ENCODE measurements at places on chromosomes 5 and 9.

GRCh38 chr5:929596-929995, 36.9 kb downstream of the TRIP13 start:
- no peak for DNase-seq

DNA sequence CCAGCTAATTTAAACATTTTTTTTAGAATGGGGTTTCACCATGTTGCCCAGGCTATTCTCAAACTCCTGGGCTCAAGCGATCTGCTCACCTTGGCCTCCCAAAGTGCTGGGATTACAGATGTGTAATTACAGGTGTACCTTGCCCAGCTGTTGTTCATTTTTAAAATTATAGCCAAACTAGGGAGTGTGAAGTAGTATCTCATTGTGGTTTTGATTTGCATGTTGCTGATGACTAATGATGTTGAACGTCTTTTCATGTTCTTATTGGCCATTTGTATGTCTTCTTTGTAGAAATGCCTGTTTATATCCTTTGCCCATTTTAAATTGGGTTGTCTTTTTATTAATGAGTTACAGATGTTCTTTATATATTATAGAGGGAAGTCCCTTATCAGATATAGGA, 31.5 kb downstream of the EHMT1 start:
- no peak for DNase-seq

DNA sequence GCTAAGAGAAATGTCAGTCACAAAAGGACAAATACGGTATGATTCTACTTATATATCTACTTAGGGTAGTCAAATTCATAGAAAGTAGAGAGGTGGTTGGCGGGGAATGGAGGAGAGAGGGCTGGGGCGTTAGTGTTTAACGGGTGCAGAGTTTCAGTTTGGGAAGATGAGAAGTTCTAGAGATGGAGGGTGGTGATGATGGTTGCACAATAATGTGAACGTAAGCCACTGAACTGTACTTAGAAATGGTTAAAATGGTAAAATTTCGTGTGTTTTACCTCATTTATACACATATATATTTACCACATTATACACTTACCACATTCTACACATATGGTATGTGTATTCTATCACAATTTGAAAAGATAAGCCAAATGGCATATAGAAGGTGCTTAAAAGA, 35.7 kb downstream of the LSM11 start:
- no peak for DNase-seq

GRCh38 chr9:36866840-36867239, 167.2 kb downstream of the PAX5 start:
- no peak for DNase-seq

DNA sequence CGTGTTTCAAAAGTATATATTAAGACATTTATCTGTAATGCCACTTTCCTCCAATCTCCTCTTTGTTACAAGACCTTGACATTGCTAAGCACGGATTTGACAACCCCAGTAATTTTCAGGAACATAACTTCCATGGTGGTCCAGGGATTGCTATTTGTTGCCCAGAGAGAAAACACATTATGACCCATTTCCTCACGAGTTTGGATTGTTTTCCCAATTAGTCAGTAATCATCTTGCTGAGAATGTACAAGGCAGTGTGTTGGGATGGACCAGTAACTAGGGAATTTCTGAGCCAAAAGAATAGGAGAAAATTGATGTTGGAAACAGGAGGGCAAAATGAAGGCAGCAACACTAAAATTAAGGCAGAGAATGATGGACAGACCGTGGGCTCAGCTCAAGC, 574.1 kb downstream of the EBF1 start:
- DNase-seq, result no peak

DNA sequence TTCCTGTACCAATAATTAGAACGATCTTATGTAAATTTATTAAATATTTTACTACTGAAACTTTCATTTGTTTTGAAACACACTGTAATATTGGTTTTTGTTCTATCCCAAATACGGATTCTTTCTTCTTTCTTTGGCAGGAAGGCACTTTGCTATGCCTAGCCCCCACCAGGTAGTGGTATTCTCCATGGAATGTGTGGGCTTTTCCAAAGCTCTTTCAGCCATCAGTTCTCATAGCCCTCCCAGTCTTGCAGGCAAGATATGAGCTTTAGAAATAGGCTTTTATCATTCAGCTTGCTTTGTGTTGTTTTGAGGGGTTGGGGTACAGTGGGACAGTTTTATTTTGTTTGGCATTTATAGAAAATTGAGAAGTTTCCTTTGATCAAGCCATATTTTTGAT, 107.5 kb downstream of the DMXL1 start:
- no peak for DNase-seq

- peak; percentile 2 for DNase-seq
Observed at GRCh38 chr5:138024117-138024516, 8.8 kb downstream of the FAM13B start.

All from myocyte (in vitro differentiated cells).